ENCODE measurements at places on chromosomes 6 and 20.

- no peak for DNase-seq
Observed at GRCh38 chr6:160457823-160458222, 109.6 kb downstream of the SLC22A3 start.

DNA sequence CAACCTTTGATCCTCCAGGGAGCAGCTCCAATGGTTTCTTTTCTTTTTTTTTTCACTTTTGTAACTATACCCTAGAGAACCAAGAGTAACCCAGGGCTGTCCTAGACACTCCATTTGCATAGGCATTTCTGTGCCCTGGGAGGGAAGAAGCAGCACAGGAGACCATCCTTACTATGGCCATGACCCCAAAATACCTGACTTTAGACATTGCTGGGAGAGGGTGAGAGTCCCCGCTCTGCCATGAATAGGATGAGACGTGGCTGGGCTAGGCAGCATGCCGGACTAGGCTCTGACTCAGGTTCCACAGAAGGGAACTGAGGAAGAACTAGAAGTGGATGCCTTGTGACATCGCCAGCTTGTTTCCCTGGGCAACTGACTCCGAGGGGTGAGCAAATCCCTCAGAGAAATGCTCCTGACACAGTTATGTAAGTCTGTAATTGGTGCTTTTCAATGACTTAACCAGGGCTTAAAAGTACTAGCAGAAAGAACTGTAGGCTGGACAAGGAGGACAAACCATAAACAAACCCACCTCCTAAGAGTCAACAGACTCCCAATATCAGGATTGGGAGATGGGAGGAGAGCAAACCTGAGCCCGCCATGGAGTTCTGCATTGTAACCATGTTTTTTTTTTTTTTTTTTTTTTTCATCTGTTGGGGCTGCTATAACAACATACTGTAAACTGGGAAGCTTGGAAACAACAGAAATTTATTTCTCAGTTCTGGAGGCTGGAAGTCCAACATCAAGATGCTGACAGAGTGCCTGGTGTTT lies 910 bp upstream of the ADTRP start:
- no peak for DNase-seq

- no peak for DNase-seq
Observed at GRCh38 chr6:163390770-163391169, 23.7 kb upstream of the QKI start.

DNA sequence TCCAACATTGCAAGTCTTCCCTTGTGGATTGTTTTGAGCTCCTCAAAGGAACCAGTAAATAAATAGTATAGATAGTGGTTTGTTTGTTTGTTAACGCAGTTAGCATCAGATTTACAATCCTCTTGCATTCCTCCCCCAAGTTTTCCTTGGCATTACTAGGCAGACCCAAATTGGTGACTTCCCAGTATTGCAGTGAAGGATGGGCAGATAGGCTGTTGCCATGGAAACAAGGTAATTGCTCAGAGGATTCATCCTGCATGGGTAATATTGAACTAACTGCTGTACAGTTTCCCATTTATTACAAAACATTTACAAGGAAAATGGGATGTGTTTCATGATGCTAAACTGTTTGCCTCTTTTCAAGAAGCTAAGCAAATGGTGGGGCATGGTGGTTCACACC lies 477.2 kb downstream of the EPM2A start:
- DNase-seq, result no peak

DNA sequence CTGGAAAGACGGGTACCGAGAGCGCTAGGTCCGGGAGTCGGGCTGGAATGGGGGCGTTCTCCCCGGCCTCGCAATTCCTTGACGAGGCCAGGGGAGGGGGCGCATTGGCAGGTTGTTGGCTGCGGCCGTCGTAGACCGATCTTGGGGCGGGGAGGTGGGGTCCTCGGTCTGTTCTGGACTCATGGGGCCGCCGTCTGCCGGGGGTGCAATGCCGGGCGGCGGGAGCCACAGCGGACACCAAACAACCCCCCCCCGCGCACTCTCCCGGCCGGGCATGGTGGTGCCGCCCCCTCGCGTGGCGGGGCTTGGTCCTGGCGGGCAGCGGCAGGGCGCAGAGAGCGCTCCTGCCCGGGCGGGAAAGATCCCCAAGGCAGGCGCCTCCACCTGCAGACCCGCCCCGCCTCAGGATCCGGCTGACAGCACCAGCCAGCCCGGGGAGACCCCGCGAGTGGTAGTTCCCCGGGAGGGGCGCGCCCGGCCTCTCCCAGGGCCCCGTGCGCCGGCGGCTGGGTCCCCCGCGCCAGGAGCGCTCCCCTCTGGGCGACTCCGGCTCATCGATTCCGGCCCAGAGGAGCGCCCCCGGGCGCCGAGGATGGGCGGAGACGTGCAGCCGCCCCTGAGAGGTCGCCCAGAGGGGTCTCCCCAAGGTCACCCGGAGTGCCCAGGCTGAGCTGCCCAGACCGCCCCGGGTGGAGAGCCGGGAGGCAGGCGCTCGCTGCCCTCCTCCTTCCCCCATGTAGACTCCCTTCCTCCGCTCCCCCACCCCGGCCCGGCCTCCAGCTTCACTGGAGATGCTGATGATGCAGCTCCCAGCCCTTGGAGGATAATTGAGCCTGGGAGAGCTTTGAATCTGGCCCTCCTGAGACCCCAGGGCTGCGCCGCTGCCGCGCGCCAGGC lies 709 bp downstream of the PPP1R16B start:
- DNase-seq, result no peak

DNA sequence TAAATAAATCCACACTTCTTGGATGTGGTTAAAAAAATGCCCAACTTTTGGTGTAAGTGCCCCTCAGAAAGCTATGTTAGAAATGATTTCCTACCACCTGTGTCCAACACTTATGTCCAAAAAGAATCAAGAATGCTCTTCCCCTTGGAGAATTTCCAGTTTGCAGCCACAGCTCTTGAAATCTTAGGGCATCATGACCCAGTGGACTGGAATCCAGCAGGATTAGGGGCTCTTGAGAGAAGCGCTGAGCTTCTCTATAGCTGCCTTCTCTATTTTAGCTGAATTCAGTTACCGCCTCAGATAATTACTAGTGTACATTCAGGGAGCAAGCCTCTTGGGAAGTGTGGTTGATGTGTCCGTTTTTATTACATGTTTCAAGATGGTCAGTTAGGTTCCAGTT lies 2.5 kb downstream of the PHACTR1 start:
- no peak for DNase-seq

DNA sequence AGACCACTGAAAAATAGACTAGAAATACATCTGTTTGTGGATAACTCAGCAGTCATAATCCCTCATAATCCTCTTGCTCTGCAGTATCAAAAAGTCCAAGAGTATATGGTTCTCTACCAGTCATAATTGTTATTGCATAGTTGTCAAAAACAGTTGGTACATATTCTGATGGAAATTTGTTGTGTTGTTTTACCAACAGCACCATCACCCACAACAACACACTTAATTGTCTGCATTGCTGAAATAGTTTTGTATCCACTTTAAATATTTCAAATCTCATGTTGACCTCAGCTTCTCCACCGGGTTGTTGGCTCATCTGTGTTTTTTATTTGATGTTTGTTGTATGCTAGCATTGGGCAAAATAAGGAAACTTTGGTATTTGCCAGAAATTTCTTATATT lies 39.4 kb downstream of the ITCH start:
- no peak for DNase-seq

GRCh38 chr6:13834790-13835189 lies 20.4 kb upstream of the MCUR1 start:
- DNase-seq, result no peak

DNA sequence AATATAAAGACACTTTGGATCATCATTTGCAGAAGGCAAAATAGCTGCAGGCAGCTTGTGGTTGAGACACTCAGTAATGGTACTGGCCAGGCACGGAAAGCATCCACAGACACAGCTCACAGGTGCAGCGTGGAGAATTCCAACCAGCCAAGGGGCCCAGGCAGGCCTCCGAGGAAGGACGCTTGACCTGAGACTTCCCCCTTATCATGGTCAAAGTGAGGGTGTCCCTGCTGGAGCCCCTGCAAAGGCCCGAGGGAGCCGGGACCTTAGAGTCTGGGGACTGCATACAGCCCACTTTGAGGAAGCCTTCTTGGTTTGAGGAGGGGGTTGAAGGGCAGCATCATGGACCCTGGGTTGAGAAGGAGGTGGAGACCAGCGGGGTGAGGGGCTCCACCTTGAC lies 15.1 kb upstream of the MYT1 start:
- no peak for DNase-seq

- no peak for DNase-seq
Observed at GRCh38 chr6:148887181-148887580, 140.4 kb downstream of the UST start.

GRCh38 chr20:48147311-48147710 lies 362.0 kb upstream of the SULF2 start:
- no peak for DNase-seq

GRCh38 chr6:149228311-149228955 lies 89.1 kb upstream of the TAB2 start:
- DNase-seq, result no peak

DNA sequence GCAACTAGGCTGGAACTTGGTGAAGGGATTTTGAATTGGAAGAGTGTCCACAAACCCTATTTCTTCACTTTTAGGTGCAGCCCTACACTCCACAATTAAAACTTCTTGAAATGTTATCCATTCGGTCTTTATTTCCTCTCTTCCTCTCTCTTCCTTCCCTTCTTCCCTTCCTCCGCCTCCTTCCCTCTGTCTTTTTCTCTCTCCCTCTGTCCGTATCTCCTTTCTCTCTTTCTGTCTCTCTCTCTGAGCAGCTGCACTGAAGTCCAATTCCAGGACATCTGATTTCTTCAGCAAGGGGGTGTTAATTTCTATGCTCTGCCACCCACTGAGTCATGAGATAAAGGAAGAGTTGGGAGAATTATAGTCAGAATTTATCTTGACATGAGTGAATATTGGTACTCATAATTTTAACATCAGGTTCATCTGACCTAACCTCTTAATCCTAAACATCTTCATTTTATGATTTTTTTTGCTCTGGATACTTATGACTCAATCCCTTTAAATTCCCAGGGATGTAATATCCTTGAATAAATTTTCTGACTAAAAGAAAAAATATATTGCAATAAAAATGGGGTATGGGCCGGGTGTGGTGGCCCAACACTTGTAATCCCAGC lies 84.2 kb downstream of the BCAS1 start:
- DNase-seq, result no peak

DNA sequence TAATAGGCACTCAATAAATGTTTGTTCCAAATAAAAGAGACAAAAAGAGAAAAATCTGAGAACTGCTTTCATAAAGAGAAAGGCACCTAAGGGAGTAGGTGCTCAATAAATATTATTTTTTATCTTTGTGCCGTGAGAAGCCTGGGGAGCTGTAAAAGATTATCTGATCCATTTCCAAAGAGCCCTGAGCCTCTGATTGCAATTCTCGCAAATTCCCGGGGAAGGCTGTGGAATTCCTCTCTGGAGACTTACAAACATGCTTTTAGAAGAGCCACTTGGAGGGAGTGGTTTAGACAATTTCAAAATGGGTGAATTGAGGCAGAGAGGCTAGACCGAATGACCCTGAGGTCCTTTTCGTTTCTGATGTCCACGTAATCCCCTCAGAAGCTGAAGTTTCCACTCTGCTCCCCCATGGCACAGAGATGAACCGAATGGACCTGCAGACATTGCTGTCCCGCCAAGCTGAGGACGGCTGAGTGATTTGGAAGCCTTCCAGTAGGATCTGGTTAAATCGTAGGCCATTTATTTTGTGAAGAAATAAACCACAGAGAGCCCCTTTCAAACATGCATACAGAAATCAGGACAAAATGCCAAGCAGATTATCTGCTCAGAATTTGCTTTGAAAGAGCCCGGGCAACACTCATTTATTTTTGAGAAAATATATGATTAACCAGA lies 77.8 kb downstream of the PKHD1 start:
- DNase-seq, result no peak

DNA sequence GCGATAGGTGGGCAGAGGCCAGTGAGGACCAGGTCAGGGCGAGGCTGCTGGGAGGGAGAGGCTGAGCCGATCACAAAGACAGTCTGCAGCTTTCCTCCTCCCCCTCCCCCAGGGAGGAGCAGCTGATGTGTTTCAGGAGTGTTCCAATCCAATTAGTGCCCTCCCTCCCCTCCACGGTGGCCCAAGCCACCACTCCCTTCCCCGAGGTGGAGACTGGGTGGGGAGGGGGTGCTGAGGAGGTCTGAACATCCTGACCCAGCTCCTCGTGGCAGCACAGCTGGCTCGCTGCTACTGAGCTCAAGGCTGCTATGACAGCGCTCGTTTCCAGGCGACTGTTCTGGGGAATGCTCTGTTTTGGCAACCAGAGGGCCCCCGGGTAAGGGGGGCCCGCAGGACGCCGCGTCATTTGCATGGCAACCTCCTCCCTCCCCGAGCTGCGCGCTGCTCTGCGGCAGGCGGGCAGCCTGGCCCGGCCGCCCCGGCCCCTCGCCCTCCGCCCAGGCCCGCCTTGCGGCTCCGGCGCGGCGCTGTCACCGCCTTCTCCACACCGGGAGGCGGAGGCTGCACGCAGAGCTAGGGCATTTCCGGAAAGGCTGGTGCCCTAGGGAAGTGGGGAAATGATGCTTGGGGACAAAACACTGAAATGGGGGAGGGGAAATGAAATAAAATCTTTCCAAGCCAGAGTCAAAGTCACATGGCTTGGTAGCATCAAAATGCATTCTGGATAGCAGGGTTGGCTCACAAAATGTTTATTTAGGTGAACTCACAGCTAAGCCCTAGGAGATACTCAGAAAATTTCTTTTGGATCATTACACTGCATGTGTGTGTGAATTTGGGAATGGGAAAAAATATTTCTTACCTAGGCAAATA lies 67.4 kb upstream of the PIM1 start:
- peak; percentile 94 for DNase-seq

DNA sequence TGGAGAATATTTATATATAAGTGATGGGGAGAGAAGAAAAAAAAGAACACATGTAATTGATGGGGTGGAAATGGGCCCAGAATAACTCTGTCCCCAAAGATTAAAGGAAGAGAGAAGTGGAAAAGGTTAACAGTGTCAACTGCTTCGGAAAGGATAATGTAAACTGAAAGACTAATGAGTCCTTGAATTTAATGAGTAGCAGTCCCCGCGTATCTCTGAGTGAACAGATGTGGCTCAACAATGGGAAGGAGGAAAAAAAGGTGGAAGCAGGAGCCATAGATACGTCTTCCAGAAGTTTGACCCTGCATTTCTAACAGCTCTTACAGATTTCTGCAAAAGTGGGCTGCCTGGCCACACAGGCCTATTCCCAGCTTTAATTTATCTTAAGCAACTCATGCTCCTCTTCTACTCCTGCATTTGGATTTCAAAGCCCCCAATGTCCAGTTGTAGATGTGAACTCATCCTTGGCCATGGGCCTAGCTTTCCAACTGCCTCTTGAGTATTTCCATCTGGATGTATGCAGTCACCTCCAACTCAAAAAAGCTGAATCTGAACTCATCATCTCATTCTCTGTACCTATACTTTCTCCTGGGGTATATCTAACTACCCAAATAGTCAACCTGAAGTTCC lies 61.3 kb downstream of the DST start:
- no peak for DNase-seq
